Dermis blood vessel endothelial cell (primary cell): ENCODE measurements at places on chromosomes 12 and 14. TPM values are rescaled to one million over a fixed set of nuclear protein-coding genes. Genes with fewer than 3 reads are reported as not detected.

Gene NID2
- 19.6 and 39.2 TPM in 2 replicates for total RNA-seq

Gene RHOJ
- total RNA-seq: 76.3 and 115 TPM in 2 replicates

Gene A2ML1
- total RNA-seq: 0.28 TPM in 1 of 2 replicates, not detected in the other

Gene PPP1R13B
- 20.9 and 27.5 TPM in 2 replicates for total RNA-seq

Gene TAS2R8
- total RNA-seq: not detected in 2 replicates

Gene PIWIL1
- total RNA-seq: not detected in 2 replicates

Gene IL26
- total RNA-seq: not detected in 2 replicates

Gene SERPINA9
- not detected in 2 replicates for total RNA-seq

Gene SLC25A47
- total RNA-seq: not detected in 2 replicates
